ENCODE measurements at places on chromosomes 16 and 17.

DNA sequence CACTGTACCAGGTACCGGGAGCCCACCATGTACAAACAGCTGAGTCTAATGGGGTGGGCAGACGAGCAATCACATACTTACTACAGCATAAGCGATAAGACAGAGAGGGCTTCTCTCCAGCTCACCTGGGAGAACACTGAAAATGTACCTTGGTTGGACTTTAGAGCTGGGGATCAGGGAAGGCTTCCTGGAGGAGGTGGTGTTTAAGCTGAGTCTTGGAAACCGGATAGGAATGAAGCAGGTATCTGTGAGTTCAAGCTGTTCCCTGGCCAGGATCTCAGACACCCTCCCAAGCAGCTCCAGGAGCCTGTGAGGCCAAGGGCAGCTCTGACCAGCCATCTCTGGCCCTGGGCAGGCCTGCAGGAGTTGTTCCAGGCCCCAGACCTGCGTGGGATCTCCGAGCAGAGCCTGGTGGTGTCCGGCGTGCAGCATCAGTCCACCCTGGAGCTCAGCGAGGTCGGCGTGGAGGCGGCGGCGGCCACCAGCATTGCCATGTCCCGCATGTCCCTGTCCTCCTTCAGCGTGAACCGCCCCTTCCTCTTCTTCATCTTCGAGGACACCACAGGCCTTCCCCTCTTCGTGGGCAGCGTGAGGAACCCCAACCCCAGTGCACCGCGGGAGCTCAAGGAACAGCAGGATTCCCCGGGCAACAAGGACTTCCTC is 8.0 kb upstream of the SERPINF1 start:
- no peak for DNase-seq

GRCh38 chr17:67063141-67063540 is 18.8 kb downstream of the CACNG1 start:
- DNase-seq: no peak

DNA sequence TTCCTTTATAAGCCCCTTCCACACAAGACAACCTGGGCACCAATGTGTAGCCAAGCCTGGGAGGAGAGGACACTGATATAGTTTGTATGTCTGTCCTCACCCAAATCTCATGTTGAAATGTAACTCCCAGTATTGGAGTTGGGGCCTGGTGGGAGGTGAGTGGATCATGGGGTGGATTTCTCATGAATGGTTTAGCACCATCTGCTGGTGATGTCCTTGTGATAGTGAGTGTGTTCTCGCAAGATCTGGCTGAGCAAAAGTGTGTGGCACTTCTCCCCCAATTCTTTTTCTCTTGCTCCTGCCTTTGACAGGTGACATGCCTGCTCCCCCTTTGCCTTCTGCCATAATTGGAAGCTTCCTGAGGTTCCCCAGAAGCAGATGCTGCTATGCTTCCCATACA is 135.8 kb downstream of the USP31 start:
- no peak for DNase-seq

DNA sequence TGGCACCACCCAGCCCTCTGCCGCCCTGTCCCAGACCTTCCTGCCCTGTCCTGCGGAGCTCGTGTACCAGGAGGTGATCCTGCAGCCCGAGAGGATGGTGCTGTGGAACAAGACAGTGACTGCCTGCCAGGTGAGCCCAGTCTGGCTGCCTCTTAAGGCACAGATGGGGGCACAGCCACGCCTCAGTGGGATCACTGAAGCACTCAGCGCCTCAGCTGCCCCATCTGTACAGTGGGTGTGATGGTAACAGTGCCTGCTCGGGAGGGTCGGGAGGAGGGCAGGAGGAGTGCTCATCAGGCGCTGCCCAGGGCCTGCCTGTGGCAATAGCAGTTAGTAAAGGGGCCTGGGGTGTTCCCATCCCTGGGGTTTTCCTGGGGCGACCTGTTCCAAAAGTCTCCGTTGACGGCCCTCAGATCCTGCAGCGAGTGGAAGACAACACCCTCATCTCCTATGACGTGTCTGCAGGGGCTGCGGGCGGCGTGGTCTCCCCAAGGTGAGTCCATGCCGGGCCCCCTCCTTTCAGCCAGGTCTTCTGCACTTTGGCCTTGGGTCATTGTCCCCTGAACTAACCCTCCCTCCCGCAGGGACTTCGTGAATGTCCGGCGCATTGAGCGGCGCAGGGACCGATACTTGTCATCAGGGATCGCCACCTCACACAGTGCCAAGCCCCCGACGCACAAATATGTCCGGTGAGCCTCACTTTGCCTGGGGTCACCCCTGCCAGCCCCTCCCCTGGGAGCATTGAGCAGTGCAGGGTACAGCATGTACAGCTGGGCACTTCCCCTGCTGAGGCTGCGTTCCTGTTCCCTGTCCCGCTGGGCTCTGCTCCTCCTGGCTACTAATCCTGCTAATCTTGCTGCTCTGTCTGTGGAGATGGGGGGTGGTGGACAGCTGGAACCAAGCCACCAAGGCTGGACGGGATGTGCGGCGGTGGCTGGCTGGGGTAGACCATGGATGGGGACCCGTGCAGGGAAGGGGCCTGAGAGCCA is 4.5 kb upstream of the TCAP start:
- DNase-seq: no peak

- no peak for DNase-seq
Measured at GRCh38 chr17:57110152-57110542, 25.1 kb downstream of the AKAP1 start.

- no peak for DNase-seq
Measured at GRCh38 chr16:62863139-62863538, 826.9 kb upstream of the CDH8 start.

DNA sequence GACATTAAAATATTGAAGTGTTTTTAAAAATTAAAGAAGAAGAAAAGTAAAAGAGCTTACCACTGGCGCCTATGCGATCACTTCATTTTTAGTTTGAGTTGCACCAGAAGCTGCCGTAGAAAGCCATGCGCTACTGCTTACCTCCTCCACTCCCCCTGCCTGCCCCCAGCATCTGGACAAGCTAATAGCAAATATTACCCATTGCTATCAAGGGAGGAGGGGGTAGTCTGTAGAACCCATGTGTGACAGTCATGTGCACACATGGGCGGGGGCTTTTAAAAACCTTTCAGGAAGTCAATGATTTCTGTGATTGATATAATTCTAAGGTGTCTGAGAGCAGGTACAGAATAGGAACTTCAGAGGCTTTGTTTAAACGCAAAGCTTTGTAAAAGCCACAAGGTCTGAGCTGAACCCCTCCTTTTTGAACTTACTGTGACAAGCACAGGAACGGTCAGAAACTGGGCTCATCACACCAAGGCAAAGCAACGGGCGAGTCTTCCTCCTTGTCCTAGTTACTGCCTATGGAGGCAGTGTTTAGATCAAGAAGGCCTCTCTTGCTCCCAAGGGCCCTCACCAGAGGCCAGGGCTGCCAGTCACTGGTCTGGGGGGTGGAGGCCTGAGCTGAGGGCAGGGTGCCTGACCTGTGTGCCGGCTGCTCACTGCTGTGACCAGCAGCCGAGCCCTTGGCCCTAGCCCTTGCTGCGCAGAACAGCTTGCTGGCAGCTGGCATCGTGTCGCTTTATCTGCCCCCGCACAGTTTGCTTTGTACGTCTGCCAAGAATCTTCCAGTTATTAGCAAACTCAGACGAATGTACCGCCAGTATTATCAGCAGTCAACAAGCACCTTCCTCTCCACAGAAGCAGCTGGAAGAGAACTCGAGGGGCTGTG is 15.0 kb downstream of the GINS2 start:
- no peak for DNase-seq

- DNase-seq: no peak
Measured at GRCh38 chr16:67170168-67170948, at the start of gene NOL3. Gene NOL3, plus strand, starts transcription at chr16:67170538.

DNA sequence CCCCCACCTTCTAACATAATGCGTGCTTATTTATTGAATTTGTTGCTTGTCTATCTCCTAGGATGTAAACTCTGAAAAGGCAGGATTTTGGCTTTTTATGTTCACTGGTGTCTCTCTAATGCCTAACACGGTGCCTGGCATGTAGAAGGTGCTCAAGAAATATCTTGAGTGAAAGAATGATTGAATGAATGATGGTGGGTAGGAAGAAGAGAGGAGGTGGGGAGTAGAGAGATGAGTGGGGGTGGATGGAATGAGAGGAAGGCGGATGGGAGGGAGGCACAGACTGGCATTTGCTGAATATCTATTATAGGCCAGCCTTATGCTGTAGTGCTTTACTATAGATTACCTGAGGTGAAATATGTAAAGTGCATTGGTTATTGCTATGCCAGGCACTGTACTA is 2.3 kb downstream of the PRSS36 start:
- DNase-seq: no peak

DNA sequence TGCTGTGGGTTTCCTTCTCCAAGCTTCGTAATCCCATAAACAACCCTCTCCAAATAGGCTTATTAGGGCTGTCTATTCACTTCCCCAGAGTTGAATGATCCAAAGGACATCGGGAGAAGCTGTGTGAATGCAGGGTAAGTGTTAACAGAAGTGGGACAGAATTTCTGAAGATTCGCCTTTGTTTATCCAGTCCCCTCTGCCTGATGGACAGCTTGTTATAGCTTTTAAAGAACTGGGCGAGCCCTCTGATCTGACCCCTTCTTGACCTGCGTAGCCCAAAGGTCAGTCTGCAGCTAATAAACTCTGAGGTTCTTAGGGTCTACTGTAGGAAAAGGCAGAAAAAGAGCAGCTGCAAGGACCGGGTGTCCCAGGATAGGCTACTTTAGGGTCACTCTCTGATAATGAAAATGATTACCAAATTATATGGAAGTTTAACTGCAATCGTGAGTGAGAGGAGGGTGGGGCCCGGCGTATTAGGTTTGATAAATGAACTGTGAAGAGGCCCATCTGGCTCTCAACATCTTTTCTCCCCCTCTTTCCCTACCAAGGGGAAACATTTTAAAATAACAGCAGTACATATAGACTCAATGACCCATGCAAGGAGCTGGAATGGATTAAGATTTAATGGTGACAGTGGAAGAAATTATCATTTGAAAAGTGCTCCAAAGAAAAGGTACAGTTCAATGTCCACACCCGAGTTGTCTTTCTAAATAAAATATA is 233.4 kb downstream of the FTO start:
- no peak for DNase-seq

- DNase-seq: no peak
Measured at GRCh38 chr16:77970371-77970770, 52.0 kb upstream of the CLEC3A start.

DNA sequence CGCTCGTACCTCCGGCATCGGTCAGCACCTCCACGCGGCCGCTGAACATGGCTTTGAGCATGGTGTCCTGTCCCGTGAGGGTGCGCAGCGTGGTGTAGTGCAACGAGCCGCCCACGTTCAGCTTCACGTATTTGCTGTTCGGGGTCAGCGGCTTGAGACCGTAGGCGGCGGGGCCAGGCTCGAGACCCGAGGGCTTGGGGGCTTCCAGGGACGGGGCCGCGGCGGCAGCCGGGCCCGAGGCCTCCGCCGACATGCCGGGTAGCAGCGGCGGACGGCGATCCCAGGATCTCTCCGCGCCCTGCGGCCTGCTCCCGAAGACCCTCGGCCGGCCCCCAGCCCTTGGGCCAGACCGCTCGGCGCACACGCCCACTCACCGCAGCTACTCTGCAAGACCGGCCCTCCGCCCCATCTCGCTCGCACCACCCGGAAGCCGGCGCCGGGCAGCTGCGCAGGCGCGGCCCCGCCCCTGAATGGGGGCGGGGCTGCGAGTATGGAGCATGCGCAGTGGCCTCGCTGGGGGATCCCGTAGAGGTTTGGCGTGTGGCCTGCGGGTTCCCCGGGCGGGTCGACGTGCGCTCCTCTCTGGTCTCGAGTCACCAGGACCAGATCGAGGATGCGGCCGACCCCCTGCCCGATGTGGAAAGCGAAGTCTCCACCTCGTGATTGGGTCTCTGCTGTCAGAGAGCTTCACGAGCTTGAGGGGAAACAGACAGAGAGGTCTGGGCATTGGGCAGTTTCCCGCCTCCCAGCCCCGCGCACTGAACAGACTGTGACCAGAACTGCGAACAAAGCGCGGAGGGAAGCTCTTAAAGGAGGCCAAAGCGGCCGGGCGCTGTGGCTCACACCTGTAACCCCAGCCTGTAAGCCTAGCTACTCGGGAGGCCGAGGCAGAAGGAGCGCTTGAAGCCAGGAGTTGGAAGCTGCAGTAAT is at the start of gene KCTD13:
KCTD13 (minus strand) TSS at position 446 of the 930 bp plus-strand sequence; CDS start at position 253, 193 bp downstream.
- peak; percentile 44 for DNase-seq

DNA sequence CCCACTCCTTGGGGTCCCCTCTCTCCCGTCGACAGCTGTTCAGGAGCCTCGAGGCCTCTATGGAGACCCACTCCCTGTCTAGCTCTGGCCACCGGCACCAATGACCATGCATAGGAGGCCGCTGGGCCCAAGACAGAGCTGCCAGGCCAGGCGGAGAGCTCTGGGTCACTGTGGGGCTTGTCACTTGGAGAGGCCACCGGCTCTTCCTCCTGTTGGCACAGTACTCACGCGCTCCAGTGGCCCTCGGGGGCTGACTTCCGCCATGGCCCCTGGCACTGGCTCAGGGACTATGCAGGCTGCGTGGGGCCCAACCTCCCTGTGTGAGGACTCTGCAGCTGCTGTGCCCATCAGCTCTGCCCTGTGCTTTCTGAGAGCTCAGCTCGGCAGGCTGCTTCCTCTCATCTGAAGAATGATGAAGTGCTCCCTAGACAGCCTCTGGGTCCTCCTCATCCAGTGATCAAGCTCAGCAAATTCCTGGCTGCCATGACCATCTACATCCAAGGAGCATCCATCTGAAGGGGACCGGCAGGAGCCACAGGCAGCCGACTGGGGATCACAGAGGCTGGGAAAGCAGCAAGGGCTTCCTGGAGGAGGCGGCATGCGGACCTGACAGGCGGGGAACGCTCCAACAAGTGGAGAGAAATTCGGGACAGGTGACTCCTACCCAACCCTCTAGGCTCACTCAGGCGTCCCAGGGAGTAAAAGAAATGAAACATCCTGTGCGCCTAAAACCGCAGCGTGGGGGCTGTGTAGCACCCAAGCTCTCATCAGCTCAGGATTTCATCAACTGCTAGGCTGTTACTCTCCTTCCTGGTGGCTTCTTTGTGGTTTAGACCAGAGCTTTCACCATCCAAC is 16.8 kb downstream of the GALNS start:
- no peak for DNase-seq

DNA sequence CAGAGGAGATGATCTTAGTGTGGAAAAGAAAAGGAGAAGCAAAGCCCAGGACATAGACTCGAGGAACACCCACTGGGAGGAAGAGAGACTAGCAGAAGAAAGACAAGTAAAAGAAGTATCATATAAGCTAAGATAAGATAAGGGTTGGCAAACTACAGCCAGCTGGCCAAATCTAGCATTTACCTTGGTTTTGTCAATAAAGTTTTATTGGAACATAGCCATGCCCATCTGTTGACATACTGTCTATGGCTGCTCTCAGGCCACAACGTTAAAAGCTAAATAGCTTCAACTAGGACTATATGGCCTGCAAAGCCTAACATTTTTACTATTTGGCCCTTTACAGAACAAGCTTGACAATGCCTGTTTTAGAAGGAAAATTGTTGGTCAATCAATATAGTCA is 166.4 kb upstream of the AXIN2 start:
- no peak for DNase-seq

GRCh38 chr17:40065769-40066510 is 3.2 kb downstream of the THRA start:
- DNase-seq: no peak
